ENCODE measurements at places on chromosomes 1 and 21.

DNA sequence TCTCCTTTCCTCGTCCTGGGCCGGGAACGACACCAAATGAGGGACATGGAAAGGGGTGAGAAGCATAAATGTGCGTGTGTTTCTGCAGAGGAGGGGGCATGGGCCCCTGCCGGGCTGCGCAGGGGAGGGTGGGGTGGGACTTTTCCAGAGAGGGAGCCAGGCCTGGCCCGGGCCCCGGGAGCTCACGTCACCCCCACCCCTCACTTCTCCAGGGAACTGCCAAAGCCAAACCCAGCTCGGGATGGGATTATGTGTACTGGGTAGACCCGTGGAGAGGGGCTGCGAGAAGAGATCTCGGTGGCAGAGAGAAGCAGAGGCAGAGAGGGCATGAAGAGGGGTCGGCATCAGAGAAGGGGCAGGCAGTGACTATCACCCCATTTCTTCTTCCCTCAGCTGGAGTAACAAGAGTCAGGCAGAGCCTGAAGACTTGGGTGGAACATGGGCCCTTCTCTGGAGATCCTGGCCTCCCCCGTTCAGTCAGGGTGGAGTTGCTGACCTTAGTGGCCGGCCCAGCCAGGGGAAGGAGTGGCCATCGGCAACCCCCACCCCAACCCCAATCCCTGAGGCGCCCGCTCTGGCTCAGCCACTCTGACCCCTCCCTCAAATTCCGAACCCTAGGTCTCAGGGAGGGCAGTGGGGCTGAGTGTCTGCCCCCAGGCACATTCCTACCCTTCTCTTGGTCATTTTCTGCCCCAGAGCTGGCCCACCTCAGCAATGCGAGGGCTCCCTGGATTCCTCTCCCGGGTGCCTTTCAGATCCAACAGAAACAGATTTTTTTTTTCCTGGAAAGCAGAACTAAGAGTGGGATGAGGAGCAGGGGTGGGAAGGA lies 1.2 kb downstream of the ADAMTSL4 start:
- DNase-seq = no peak

- DNase-seq = no peak
These were observed 46.2 kb upstream of the COX20 start for GRCh38 chr1:244789276-244789580.

GRCh38 chr1:114359791-114360190 lies 151.2 kb downstream of the TRIM33 start:
- no peak for DNase-seq

DNA sequence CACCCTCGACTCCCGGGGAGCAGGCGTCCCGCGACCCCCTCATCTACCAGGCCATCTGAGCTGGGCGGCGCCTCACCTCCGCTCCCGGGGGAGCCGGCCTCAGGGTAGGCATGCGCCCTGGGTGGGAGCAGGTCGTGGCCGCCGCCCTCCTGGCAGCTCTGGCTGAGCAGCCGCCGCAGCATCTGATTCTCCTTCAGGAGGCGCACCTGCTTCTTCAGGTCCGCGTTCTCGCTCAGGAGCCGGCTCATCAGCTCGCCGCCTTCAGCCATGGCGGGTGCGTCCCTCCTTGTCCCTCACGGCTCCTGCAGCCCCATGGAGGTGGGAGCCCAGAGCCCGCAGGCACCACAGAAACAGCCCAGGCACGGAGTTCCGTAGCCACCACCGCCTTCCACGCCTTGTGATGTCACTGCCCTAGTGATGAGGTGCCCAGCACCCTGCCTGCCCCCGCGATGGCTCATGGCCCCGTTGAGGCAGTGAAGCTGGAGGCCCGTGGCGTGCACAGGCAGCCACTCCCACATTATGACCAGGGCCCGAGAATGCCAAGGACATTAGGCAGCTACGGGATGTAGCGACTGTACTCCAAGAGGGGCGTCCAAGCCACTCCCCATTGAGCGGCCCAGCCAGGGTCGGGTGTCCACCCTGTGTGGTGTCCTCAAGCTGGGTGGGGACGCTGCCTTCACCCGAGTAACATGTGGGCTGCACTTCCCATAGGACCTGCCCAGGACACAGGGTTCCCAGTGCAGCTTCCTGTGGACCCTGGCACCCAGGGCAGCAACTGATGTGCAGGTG lies 1.5 kb downstream of the SPATC1L start:
- DNase-seq = no peak

GRCh38 chr1:245995474-245995873 lies 511.6 kb downstream of the SMYD3 start:
- DNase-seq = no peak

- no peak for DNase-seq
These were observed 407.7 kb downstream of the PLPP3 start for GRCh38 chr1:56171670-56172069.

- DNase-seq = no peak
These were observed 18.7 kb downstream of the MFSD2A start for GRCh38 chr1:39973503-39974135.

DNA sequence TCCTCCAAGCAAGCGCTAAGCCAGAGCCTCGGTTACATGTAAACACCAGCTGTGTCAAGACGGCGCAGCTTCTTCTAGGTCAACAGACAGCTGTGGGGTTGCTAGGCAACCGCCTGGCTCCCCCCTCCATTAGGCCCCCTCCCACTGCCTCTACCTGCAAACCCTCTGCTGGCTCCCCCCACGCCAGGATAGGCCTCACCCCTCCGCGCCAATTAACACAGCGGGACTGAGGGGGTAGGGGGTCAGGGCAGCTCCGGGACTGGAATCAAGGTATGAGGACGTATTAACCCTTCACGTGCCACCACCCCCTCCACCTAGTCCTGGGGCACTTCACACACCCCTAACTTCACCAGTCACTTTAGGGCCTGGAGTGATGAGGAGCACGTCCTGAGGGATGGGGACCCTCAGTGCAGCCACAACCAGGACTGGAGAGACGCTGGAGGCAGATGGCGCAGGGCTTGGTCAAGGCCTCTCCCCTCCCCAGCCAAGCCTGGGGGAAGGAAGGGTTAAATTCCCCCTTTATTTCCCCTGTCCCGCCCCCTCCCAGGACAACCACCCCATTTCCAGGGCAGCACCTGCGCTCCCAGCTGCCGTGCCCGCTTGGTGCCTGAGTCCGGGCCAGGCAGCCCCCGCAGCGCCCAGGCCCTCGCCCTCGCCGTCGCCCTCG lies 37.4 kb upstream of the WASF2 start:
- DNase-seq = peak; percentile 80

- no peak for DNase-seq
These were observed 17.8 kb downstream of the WNT9A start for GRCh38 chr1:227929751-227930472.
